ENCODE measurements at places on chromosomes 7 and 10.
A peak's percentile ranks its signal among the peaks of the same experiment; 100 is the strongest.

DNA sequence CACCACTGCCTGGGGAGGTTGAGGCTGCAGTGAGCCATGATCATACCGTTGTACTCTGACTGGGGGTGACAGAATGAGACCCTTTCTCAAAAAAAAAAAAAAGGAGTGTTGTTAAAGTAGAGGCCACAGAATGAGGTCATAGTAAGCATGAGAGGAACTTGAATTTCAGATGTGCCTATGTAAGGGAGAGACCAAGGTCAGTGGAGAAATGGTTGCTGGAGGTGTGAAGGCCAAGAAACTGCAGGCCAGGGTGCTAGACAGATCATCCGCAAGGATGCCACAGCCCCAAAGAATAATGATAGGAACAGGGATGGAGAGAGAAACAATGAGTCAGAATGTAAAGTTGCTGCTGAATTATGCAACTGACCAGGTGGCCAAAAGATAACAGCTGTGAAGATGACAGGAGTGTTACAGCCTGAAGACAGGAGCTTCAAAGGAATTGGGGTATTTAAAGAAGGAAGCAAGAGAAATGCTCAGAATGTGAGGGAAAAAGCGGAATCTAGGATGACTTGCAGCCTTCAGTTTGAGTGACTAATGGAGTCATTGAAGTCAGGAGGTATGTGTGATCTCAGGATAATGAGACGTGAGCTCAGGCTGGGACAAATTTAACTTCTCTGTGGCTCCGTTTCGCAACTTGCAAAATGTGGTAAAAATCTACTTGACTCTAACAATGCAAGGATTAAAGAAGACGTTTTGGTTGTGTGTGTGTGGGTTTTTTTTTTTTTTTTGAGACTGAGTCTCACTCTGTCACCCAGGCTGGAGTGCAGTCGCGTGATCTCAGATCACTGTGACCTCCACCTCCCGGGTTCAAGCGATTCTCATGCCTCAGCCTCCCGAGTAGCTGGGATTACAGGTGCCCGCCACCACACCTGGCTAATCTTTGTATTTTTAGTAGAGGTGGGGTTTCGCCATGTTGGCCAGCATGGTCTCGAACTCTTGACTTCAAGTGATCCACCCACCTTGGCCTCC lies 22.2 kb downstream of the TYW1B start:
- DNase-seq, result peak; percentile 53

DNA sequence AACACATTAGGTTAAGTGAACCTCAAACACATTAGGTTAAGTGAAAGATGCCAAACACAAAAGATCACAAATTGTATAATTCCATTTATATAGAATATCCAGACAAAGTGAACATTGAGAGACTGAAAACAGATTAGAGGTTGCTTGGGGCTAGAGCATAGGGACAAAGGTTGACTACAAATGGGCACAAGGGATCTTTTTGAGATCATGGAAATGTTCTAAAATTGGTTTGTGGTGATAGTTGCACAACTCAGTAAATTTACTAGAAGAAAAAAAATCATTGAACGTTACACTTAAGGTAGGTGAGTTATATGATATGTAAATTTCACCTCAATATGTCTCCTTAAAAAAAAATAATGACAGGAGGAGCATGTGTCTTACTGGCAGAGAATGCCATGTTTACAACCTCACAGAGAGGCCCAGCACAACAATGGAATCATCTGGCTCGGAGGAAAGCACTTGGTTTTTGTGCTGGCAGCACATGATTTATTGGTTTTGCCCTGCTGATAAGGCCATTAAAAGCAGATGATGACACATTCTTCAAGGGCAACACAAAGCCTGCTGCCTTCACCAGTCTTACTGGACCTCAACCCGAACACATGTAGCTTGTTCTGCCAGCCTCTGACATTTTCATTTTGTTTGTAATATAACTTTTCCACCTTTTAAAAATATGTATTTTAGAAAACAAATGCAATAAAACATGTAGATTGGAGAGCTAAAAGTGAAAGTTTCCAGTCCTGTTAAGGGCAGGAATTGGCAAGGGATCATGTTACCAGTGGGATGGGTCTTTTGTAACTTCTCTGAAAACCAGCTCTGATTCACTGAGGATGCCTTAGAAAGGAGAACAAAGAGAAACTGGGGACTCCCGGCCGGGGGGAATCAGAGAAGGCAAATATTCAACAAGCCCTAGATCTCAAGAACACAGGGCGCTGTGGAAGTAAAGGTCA lies 11.9 kb upstream of the LMOD2 start:
- DNase-seq, result peak; percentile 49

GRCh38 chr10:607545-608185 lies 81.8 kb downstream of the DIP2C start:
- DNase-seq, result no peak

DNA sequence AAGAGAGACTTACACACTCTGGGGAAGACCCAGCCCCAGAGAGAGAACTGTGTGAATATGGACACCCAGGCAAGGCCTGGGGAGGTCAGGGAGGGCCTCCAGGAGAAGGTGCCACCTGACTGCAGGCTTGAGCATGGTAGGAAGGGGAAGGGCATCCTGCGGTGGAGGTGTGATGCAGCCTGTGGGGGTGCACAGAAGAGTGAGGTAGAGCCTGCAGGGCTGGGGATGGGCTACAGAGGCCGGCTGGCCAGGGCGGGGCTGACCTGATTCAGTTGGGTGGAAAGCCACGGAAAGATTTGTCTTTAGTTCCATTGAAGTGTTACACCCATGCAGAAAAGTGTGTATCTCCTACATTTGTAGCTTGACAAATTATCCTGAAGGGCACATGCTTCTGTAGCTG lies 47.6 kb downstream of the ZMIZ1 start:
- no peak for DNase-seq

- DNase-seq, result peak; percentile 53
Observed at GRCh38 chr7:13990319-13990983, 985 bp upstream of the ETV1 start.

DNA sequence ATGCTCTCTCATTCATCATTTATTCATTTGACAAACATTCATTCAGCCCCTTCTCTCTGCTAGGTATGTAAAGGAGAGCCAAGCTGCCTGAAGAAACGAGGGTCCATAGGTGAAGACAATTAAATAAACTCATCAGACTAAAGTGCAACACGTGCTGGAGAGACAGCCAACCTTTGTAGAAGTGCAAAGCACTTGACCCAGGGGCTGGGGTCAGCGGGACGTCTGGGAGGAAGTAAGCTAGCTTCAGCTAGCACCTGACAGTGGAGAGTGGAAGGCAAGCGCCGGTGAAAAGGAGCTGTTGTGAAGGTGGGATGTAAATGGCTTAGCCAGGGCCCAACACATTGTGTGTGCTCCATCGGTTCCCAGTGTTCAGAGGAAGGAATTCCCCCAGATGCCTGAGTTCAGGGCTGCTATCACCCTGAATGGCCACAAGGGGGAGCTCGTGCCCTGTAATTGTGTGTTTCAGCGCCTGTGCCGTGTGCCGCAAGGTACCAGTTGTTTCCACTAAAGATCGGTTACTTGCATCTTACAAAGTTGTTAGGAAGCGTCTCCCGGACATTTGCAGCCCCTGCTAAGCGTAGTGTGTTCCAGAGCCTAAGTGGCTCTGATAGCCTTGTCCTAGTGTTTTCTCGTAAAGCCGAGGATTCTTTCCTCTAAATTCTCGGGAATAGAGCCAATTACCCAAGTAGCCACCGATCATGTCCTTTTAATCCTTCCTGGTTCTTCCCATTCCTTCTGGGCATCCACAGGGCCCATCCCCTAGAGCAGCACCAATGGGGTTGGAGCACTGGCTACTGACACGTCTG lies 30.6 kb downstream of the TLX1 start:
- DNase-seq, result peak; percentile 50

DNA sequence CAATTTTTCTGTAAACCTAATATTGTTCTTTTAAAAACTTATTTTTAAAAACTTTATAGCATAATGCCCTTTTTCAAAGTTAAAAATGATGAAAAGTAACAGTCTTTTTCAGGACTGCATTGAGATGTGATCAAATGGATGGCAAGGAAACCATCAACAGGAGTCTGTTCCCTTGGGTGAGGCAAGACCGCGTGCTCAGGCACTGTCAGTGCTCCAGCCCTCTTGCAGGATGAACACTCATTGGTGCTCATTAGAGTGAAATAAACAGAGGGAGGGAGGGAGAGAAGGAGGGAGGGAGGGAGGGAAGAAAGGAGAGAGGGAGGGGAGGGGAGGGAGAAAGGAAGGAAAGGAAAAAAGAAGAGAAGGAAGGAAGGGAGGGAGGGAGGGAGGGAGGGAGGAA lies 145.7 kb upstream of the CHST15 start:
- no peak for DNase-seq

DNA sequence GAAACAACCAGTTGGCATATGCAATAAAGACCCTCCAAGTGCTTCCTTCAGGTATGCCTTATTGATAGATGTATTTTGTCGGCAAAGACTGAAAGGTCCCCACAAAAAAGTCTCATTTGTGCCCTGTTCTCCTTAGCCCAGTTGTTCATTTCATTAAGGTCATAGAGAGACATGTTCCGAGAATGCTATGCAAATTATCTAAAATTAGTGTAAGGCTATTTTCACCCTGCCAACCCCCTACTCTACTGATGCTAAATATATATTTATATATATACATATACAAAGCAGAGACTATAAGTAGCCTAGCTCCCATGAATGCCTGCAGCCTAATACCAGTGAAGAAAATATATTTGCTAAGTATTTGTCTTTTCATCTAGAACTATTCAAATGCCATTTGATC lies 96.7 kb upstream of the ADO start:
- DNase-seq, result no peak

DNA sequence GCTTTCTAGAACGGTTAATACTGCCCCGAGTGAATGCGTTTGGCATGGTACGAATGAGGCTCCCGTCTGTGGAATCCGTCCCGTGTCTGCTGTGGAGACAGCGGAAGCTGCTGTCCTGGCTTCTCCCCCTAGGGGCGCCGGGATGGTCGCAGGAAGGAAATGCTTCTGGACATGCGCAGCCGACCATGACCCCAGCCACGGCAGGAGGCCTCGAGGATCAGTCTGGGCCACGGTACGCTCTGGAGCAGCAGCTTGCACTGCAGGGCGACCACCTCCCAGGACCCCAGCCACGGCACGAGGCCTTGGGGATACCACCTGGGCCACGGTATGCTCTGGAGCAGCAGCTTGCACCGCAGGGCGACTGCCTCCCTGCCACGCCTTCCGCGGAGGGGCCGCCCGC lies 107.9 kb downstream of the CYTH3 start:
- peak; percentile 65 for DNase-seq

DNA sequence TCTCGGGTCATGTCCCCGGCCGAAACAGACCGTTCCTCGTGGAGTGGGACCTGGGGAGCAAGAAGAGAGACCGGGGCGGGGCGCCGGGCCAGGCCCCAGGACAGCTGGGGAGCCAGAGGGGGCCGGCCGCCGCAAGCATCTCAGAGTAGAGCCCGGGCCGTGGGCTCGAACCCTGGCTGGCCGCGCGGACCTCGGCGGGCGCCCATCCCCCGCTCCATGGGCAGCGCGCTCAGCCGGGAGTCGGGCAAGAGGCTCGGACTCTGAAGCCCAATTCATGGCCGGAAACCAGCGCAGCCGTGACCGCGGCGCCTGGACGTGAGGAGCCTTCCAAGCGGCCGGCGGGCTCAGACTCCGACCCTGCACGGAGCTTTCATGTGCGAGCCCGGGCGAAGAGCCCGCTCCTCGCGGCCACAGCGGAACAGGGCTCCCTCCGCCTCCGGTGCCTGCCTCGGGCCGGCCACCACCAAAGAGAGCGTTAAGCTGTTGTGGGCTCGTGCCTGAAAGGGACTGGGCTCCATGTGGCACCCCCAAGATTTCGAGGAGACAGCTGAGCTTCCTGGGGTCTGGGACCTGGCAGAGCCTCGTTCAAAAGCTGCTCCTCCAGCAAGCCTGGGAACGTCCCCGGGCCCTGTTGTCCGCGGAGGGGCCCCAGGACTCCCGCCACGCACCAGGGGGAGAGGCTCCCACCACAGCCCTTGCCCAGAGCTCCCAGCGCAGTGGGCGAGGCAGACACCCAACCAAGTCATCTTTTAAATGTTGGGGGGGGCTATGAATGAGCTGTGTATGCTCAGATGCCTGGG lies 757 bp upstream of the GRID1 start:
- no peak for DNase-seq

- DNase-seq, result peak; percentile 36
Observed at GRCh38 chr7:103989785-103990767, 618 bp upstream of the RELN start.

DNA sequence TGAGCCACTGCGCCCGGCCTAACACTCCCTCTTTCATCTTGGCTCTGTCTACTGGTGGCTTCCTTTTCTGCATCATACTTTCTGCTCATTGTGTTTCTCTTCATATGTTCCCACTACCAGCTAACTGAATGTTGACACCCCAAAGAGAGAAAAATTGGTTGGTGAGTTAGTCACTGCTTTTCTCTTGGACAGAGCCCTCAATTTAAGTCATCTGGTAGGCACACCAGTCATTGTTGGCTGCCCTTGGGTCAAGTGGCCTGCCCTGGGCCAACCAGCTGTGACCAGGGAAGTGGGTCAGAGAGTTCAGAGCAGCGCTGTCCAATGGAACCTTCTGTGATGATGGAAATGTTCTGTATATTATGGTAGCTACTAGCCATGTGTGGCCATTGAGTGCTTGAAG lies 52.0 kb downstream of the GRK5 start:
- no peak for DNase-seq

GRCh38 chr10:84195044-84195830 lies 900 bp downstream of the CDHR1 start:
- no peak for DNase-seq

DNA sequence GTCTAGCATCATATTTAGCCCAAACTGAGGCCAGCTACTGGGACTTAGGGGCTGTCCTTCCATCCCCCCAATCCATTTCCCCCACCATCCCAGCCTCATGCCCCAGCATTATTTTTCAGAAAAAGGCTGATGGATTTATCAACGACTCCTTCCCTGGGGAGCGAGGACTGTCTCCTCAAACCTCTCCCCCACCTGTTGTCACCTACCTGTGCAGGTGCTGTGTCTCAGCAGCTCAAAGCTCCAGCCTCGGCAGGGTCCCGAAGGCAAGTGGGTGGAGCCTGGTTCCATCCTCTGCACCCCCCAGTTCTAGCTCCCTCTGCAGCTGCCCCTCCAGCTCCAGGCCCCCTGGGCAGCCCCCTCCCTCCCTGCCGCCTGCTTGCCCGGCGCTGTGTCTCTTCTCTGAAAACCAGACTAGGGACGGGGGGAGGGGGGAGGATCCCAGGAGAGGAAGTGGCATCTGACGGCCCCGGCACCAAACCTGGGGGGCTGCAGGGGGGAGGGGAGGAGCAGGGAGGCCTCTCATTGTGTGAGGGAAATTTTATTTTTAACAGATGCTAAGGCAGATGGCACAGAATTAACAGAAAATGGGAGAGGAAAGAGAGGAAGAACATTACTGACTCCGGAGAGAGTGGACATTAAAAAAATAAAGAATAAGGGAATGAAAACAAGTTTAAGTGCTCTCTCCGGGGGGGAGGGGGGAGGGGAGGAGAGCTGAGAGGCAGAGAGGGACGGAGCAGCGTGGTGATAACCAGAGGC lies 61.7 kb upstream of the PAX2 start:
- no peak for DNase-seq

DNA sequence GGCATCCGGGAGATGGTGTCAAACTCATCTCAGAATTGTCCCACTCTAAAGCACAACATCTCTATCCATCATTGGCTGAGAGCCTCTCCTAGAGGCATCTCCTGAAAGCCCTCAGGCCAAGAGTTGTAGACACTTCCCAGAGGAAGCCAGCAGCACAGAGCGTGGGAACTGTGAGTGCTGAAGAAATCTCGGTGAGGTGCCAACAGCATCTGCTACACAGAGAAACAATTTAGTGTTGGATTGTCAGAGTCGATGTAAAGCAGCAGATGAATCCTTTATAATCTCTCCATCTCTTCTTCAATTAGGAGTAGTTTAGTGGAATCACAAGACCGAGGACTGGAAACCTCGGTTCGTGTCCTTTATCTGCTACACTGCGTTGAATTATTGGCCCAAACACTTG lies 172.2 kb downstream of the C7orf25 start:
- DNase-seq, result no peak
